ENCODE measurements at places on chromosomes 3 and 15.

GRCh38 chr3:121072133-121072532 is 164.1 kb downstream of the STXBP5L start:
- no peak for DNase-seq

DNA sequence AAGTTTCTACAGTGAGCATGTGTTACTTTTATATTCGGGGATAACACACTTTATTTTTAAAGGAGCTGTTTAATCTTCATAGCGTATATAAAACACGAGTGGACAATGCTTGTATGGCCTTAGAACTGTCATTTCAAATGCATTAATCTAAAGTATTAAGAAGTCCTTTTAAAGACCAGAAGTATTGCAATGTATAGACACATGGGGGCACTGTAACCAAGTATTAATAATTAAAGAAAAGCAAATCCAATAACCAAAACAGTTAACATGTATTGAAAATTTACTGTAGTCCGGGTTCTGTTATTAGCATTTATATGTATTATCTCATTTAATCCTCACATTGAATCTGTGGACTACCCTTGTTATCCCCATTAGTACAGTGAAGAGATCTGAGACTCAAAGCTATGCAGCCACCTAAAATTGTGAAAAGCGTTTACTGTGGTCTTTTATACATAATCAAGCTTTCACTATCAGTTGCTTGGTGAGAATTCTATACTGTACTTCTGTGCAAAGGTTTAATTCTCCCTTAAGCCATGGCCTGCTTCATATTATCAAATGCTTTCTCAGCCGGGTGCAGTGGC is 10.1 kb downstream of the ARL14 start:
- no peak for DNase-seq

DNA sequence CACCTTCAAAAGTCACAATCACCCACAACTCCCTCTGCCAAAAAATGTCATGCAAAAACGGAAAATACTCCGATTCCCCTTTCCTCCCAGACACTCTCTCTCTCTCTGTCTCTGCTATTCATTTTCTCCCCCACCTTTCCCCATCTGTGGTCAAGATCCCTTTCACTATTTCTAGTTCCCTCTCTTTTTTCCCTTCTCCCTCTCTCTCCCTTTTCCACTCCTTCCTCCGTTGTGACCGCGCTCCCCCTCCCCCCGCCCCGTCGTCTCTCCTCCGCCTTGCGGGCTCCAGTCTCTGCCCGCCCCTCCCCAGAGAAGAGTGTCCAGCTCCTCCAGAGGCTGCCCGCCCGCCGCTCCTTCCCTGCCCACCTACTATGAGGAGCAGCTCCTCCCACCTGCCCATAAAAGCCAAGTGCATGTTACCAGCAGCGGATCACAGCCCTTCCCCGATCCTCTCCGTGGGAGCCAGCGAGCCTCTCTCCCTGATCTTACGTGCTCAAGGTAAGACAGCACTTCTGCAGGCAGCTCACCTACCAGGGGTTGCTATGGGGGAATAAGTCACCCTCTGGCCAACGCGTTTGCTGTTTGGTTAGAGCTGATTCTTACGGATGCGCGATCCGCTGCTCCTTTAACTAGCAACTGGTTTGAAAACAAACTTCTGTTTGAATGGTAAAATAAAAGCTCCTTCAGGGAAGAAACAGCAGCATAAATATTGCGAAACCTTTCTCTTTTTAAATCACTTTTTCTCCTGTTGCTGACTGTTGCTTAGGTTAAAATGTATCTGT is at the start of gene COL8A1:
Gene COL8A1, plus strand, starts transcription at position 428 of the 782 bp plus-strand sequence. CDS start 152,089 bp downstream, outside the sequence.
- no peak for DNase-seq

DNA sequence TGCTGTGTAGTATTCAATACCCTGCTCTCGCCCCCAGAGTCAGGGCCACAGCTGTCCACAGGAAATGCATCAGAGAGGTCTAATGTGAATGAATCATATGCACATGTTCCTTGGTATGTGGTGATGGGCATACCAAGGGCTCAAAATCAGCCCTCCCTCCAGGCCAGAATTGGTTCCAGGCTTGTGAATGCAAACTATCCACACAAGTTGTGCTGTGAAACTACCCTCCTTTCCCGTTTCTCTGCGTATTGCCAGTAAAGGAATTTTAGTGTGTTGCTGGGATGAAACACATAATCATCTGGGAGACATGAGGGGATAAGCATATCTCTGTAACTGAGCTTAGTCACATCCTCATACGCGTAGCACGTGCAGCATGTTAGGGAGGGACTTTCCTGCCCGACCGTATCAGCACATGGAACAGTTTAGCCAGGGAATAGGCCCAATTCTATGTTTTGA is 9.2 kb upstream of the MME start:
- no peak for DNase-seq

GRCh38 chr3:189353318-189353965 is 181.7 kb downstream of the TPRG1 start:
- no peak for DNase-seq

DNA sequence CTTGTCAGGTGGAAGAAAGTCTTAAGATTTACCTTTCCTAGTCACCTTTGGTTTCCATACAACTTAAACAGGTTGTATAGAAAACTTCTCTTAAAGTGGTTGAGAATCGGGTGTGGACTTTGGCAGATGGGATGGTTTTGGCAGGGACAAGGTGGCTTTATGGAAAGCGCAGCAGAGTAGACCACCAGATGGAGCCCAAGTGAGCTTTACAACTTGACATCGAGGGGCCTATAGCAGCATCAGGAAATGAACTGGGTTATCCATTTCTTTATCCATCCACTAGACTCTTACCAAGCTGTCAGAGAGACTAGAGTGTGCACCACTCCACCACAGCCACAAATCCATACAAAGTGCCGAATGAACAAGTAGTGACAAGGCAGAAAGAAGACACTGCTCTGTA is 85.3 kb upstream of the MBNL1 start:
- DNase-seq: no peak

- DNase-seq: no peak
Measured at GRCh38 chr3:59688636-59689035, 638.8 kb upstream of the CFAP20DC start.

GRCh38 chr3:33314993-33315392 is 37.8 kb downstream of the FBXL2 start:
- no peak for DNase-seq

GRCh38 chr3:88141458-88142083 is 8.2 kb upstream of the C3orf38 start:
- DNase-seq: no peak

GRCh38 chr15:79862191-79862590 is 34.6 kb downstream of the MTHFS start:
- DNase-seq: no peak

- no peak for DNase-seq
Measured at GRCh38 chr15:31285772-31286261, 40.8 kb upstream of the KLF13 start.

DNA sequence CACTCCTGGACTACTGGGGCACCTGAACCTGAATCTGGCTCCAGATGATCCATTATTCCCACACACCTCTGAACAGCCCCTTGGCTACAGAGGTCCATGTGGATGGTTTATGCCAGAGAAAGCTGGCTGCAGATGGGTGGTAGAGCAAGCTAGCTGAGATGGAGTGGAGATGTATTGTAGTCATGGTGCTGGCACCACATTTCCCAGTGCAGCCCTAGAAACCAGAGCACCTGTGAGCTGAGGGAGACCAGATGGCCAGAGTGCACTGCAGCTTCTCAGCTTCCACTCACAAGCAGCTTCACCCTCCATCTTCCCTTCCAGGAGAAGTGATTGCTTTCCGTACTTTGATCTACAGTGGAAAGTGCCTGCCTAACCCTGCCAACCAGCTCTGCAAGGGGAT is 29.9 kb downstream of the RBP1 start:
- DNase-seq: no peak

DNA sequence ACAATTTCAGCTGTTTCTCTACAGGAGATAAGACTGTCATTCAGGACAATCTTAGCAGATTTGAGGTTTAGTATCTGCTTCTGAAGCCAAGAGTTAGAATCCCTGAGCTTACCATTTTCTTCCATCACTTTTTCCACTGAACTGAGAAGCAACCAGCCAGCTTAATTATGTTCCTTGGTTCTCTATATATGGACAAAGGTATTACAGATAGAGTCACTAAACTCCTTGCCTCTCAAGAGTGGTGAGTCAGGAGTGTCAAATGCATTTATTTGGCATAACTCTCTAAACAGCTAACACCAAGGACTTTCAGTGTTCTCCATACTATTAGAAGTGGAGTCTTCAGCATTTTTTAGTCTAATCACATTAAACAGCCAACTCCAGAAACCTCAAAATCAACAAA is 239.3 kb downstream of the ALCAM start:
- no peak for DNase-seq

GRCh38 chr15:40984964-40985363 is 31.7 kb downstream of the CHAC1 start:
- DNase-seq: no peak

DNA sequence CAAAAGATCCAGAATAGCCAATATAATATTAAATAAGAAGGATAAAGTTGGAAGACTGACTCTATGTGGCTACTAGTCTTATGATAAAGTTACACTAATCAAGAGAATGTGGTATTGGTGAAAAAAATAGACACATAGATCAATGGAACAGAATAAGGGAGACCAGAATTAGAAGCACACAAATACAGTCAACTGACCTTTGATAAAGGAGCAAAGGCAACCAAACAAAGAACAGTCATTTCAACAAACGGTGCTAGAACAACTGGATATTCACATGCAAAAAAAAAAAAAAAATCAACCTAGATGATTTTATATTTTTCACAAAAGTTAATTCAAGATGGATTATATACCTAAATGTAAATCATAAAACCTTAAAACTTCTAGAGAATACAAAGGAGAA is 146.4 kb downstream of the ISL2 start:
- DNase-seq: no peak

DNA sequence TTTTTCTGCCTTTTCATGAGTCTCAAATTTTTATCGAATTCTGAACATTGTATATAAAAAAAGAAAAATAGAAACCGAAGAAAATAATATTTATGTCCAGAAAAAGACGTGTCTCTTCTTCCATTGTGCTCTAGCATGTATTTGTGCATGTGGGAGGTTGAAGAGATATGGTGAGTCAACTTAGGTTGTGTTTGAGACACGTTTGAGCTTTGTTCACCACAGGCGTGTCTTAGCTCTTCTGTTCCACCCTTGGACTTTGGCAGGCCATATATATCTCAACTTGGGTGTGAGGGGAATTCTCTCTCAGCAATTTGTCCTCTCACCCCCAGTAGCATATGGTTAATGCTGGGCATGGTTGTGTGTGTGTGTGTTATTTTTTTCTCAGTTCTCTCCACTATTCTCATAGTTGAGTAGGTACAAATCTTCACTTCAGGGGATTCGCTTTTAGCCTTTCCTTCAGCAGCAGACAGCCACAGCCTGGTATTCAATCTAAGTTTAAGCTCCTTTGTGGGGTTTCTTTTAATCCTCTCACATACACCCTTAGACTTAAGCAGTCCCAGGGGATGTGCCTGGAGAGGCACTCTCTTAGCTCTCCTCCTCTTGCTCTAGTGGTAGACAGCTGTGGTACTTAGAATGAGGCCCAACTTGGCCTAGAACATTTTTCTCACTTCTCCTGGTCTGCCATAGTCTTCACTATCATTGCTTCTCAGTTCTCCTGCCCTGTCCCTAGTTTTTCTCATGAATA is 286.5 kb upstream of the RBMS3 start:
- no peak for DNase-seq

GRCh38 chr3:145678401-145678800 is 482.6 kb downstream of the PLOD2 start:
- no peak for DNase-seq

GRCh38 chr15:66565141-66565641 is 607 bp downstream of the LCTL start:
- no peak for DNase-seq

GRCh38 chr3:57283334-57283733 is 9.2 kb downstream of the ASB14 start:
- no peak for DNase-seq

- DNase-seq: no peak
Measured at GRCh38 chr3:69370156-69370883, 15.6 kb downstream of the FRMD4B start.

- no peak for DNase-seq
Measured at GRCh38 chr3:105030211-105030610, 336.5 kb upstream of the ALCAM start.

GRCh38 chr15:61935493-61935892 is 124.8 kb downstream of the VPS13C start:
- no peak for DNase-seq

GRCh38 chr3:66181764-66182163 is 39.0 kb upstream of the SLC25A26 start:
- DNase-seq: no peak

- DNase-seq: no peak
Measured at GRCh38 chr3:12622335-12622734, 41.6 kb downstream of the RAF1 start.

DNA sequence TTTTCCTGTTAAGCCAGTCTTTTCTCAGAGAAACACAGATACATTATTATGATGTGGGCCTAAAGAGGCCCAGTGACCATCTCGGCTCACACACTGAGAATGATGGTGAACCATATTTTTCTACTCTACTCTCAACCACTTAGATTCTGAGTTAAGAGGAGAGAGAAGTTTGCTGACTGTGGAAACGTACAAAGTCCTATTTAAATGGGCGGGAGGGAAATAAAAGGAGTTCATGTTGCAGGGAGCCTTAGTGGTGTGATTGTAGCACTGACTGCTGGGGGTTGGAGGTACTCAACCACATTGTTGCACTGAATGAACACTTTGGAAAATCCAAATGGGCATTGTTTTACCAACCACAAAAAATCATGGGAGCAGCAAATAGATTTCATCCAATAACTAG is 51.0 kb downstream of the ATP8B4 start:
- DNase-seq: no peak

DNA sequence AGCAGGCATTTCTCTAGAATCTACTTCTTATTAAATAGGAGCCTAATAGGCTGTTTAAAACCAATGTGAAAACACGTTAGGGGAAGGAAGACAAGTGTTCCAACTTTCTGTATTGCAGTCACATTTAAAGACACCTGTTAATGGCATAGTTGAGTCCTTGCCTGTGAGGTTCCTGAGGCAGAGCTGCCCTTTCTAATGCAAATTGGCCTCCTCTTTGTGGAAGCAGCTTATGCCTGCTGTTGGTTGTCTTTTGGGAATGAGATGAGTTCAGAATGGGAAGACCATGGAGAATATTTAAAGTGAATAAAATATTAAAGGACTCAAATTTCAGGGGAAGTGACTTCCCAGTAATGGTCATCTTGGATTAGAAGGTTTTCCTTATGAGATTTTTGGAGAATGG is 51.2 kb downstream of the NEK11 start:
- DNase-seq: no peak

- DNase-seq: no peak
Measured at GRCh38 chr15:36814105-36814504, 234.7 kb downstream of the CDIN1 start.

- no peak for DNase-seq
Measured at GRCh38 chr15:58932710-58933280, 684 bp downstream of the SLTM start.

GRCh38 chr3:24190256-24190655 is 245.2 kb downstream of the NR1D2 start:
- DNase-seq: no peak

DNA sequence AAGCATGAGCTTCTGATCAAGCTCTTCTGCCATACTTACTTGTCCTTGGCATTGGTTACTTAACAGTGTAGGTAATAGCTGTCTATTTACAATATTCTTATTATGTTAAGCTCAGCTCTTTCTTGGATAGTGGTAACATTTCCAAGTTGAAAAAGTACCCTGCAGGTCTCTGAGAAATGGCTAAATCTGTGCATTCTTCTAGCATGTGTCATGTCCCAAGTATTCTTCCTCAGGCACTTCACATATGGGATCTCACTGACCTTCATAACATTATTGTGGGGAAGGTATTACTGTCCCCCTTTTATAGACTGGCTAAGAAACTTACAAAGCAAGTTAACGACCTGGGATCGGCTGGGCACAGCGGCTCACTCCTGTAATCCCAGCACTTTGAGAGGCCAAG is 236.1 kb downstream of the RORA start:
- no peak for DNase-seq

- DNase-seq: no peak
Measured at GRCh38 chr3:142981108-142981507, 17.6 kb upstream of the PAQR9 start.
